ENCODE measurements at places on chromosomes 1 and 21.

GRCh38 chr1:192958871-192959270 lies 100.3 kb downstream of the UCHL5 start:
- no peak for DNase-seq

- DNase-seq = no peak
These were observed 16.5 kb downstream of the NOS1AP start for GRCh38 chr1:162085991-162086390.

- DNase-seq = no peak
These were observed 6.5 kb upstream of the ATP1A2 start for GRCh38 chr1:160108888-160109662.

GRCh38 chr1:200751717-200752116 lies 13.0 kb downstream of the CAMSAP2 start:
- no peak for DNase-seq

GRCh38 chr1:162982364-162982763 lies 86.8 kb upstream of the RGS4 start:
- no peak for DNase-seq

DNA sequence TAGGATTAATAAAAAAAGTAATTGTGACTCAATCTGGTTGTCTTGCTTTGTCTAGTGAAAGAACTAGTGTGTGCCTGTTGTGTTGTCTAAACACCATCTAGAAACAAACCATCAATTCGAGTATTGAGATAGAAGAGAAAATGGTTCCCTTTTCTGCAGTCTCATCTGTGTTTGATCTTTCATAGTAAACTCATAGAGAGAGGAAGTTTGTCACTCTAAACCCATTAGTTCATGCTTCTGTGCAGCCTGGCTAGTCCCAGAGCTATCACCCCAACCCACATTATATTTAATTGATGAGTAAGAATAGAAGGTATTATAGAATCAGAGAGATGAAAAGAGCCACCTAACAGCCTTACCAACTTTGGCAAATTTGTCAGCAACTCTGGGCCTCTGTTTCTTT lies 99.5 kb downstream of the TGFB2 start:
- no peak for DNase-seq

DNA sequence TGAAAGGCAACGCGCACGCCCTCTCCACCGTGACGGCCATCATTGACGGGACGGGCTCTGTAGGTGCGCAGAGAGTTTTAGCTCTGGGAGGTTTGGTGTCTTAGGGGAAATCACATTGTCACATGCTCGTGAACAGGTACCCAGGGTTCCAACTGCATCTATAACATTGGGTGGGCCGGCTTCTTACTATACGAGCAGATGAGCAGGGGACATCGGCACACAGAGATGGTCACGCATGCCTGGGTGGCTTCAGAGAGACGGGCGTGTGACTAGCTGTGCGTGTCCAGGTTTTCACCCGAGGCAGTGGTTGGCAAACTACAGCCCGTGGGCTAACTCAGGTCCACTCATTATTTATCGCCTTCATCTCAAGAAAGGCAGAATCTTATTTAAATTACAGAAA lies 54.7 kb downstream of the SLC37A1 start:
- DNase-seq = no peak

DNA sequence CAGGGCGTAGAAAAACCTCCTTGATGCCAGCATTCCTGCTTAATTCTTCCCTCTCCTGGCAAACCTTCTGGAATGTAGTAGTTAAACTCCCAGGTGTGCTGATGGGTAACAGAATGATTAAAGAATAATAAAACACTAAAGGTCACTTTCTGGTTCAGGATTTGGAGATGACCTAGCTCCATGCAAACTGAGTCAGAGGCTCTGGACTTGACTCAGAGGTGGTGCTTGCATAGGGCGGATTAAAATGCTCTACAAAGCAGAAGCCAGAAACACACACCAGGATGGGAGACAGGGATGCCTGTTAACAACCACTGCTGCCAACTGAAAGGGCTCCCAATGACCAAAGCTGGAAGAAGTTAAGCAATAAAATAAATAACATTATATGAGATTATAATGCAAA lies 41.5 kb downstream of the KRTAP19-8 start:
- no peak for DNase-seq

Data from activated gamma-delta T cell (primary cell).